ENCODE measurements at places on chromosomes 16 and 17. TPM values are rescaled to one million over a fixed set of nuclear protein-coding genes. Genes with fewer than 3 reads are reported as not detected.
A peak's percentile ranks its signal among the peaks of the same experiment; 100 is the strongest.

The USB1 gene
- total RNA-seq = 32.7 TPM

The AANAT gene
- total RNA-seq = not detected

The SMIM22 gene
- total RNA-seq = 35.2 TPM

The SUZ12 gene
- total RNA-seq = 38.5 TPM

The KIF19 gene
- 3.8 TPM for total RNA-seq

The GNG13 gene
- not detected for total RNA-seq

The ERCC4 gene
- total RNA-seq = 5.8 TPM

The EPOP gene
- 2.1 TPM for total RNA-seq

The ANKFY1 gene
- total RNA-seq = 61.5 TPM

The KRT20 gene
- 0.31 TPM for total RNA-seq

The CD300LG gene
- total RNA-seq = 65.9 TPM

- H3K36me3 ChIP-seq = no peaks in the 10 kb centered on the region
- H3K27me3 ChIP-seq = no peaks in the 10 kb centered on the region
- no peak for DNase-seq
- no peak overlapping the region for H3K4me3 ChIP-seq
- no peak overlapping the region for H3K27ac ChIP-seq
These were observed 8.7 kb upstream of the ZNF594 start for GRCh38 chr17:5200360-5200759.

- DNase-seq = no peak
- H3K4me3 ChIP-seq = no peak overlapping the region
These were observed 11.4 kb upstream of the MLYCD start for GRCh38 chr16:83887564-83887963.

GRCh38 chr17:7969433-7969832 lies 33.0 kb upstream of the GUCY2D start:
- H3K27me3 ChIP-seq = no peaks in the 10 kb centered on the region
- no peak overlapping the region for H3K27ac ChIP-seq
- no peak for DNase-seq
- no peaks in the 10 kb centered on the region for H3K36me3 ChIP-seq

GRCh38 chr16:12900599-12901203 lies 697 bp upstream of the SHISA9 start:
- DNase-seq = peak; percentile 55
- H3K27me3 ChIP-seq = no peaks in the 10 kb centered on the region
- no peaks in the 10 kb centered on the region for H3K36me3 ChIP-seq
- no peaks in the 10 kb centered on the region for H3K4me1 ChIP-seq
- no peak overlapping the region for H3K4me3 ChIP-seq

DNA sequence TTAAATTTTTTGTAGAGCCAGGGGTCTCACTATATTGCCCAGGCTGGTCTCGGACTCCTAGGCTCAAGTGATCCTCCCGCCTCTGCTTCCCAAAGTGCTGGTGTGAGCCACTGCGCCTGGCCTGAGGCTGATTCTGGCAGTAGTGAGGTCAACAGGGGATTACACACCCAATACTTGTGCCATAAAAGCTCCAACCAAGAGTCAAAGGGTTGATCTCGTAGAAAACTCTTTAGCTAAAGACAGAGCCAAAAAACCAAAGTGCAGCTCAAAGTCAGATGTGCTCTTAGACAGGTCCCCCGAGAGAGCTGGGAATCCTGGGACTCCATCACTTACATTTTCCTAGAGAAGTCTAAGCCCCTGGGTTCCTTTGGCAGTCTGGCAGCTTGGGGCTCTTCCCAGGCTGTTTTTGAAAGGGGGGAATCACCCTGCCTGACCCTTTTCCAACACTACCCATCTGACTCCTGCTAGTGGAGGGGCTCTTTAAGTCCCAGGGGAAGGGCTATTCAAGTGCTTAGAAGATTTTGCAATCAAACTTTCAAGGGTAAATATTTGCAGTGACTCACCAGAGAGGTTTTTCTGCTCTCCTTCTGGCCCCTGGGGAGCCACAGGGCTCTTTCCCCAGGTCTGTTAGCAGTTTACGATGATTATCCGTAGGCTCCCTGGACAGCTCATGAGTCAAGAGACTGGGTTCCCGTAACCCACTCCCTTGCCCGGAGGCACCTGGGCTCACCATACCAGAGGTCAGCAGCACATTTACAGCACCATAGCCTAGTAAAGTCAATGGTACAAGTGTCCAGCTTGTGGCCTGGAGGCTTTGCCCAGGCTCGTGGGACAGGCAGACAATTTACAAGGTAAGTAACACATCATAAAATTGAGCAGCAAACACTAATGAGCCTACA lies 408.7 kb downstream of the SLC39A11 start:
- DNase-seq = peak; percentile 82
- H3K4me1 ChIP-seq = peaks cover 14% of the 10 kb centered on the region
- no peaks in the 10 kb centered on the region for H3K27me3 ChIP-seq
- H3K4me3 ChIP-seq = no peak overlapping the region
- H3K27ac ChIP-seq = peak overlapping the region; percentile 68

DNA sequence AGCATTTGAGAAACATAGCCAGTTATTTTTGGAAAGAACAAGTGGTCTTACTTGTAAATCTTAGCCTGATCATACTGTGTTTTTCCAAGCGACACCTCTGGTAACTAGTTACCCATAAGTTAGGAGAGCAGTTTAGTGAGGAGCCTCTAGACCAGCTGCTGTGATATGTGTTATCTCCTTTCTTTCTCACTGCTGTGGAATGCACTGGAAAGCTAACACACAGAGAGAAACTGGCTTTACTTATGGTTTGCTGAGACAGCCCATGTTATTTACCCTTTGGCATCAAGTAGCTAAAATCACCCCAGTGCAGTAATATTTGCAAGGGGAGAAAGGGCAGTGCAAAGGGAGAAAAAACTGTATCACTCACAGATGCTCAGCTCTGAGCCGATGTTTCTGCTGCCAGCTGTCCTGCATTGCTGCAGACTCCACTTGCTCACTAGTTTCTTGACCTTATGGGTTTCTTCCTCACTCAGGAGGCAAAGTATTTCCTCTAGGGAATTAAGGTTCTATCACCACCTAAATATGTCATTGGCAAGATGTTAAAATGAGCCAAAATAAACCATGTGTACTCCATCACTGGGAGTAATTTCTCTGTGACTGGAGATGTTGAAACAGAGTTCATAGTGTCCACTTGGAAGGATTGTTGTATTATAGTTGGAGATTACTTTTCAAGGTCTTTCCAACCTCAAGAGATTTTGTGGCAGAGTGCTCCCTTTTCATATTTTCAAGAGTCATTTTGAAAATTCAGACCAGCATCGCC lies 2.3 kb downstream of the RBFOX1 start:
- no peaks in the 10 kb centered on the region for H3K27me3 ChIP-seq
- no peak overlapping the region for H3K4me3 ChIP-seq
- H3K4me1 ChIP-seq = no peaks in the 10 kb centered on the region
- no peak for DNase-seq

DNA sequence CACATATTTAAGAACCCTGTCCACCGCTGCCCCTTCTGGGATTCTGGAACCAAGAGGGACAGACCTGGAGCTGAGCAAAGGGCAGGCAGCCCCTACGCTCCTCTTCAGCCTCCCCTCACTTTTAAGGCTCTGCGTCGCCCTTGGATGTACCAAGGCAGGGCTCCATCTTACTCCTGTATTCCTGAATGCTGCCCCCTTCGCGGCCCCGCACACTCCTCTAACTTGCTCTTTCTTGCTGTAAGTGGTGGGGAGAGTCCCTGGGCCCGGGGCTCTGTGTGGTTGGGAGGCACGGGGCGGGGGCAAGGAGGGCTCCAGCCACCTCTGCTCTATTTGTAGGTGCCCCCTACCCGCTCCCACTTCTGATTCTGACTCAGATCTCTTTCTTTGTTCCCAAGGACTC lies 1.2 kb downstream of the TNS4 start:
- peaks cover 14% of the 10 kb centered on the region for H3K4me1 ChIP-seq
- no peaks in the 10 kb centered on the region for H3K36me3 ChIP-seq

GRCh38 chr16:54070789-54071343 lies 215.7 kb downstream of the IRX3 start:
- no peak for DNase-seq
- H3K4me3 ChIP-seq = no peak overlapping the region
- no peaks in the 10 kb centered on the region for H3K36me3 ChIP-seq
- H3K27ac ChIP-seq = no peak overlapping the region

DNA sequence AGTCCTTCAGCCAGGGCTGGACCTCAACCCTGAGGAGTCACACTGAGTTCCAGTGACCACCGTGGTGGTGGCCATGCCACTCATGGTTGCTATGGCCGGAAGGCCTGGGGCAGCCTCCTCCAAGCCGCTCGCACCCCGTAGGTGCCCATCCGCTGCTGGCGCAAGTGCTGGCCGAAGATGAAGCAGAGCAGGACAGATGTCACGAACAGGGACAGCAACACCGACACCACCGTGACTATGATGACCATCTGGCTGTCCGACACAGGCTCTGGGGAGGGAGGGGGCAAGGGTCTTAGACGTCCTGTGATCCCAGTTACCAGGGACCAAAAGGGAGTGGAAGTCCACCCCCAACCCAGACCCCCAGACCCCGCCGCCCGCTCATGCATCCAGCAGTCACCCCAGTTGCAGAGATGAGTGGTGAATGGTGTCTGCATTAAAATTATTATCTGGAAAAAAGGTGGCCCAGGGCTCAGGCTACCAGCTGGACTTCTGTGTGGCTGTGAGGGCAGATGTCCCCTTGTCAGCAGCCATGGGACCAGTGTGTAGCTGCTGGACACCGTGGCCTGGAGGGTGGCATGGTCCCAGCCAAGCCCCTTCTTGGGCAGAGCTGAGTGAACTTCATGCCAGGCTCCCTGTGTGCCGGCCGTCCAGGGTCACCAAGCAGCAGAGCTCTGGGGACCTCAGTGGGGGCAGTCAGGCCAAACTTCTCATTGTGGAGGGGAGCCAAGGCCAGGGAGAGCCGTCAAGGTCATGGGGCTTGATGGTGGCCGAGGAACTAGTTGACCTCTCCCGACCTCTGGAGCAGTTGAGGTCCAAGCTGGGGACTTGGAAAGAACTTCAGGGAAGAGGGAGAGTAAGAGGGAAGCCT lies 4.7 kb downstream of the PRR29 start:
- peaks cover 48% of the 10 kb centered on the region for H3K4me1 ChIP-seq
- no peak overlapping the region for H3K4me3 ChIP-seq
- peak; percentile 56 for DNase-seq
- H3K36me3 ChIP-seq = no peaks in the 10 kb centered on the region

- no peak for DNase-seq
- no peaks in the 10 kb centered on the region for H3K36me3 ChIP-seq
- H3K27ac ChIP-seq = no peak overlapping the region
- no peaks in the 10 kb centered on the region for H3K4me1 ChIP-seq
- H3K27me3 ChIP-seq = no peaks in the 10 kb centered on the region
- H3K4me3 ChIP-seq = no peak overlapping the region
These were observed 462.0 kb downstream of the HS3ST3B1 start for GRCh38 chr17:14762736-14763479.

GRCh38 chr17:62880120-62880519 lies 72.0 kb upstream of the MARCHF10 start:
- H3K27ac ChIP-seq = no peak overlapping the region
- H3K4me3 ChIP-seq = no peak overlapping the region
- H3K36me3 ChIP-seq = no peaks in the 10 kb centered on the region
- no peaks in the 10 kb centered on the region for H3K27me3 ChIP-seq
- H3K4me1 ChIP-seq = no peaks in the 10 kb centered on the region

GRCh38 chr17:48553190-48553547 lies 8.3 kb upstream of the HOXB2 start:
- peak overlapping the region; percentile 83 for H3K27ac ChIP-seq
- H3K36me3 ChIP-seq = no peaks in the 10 kb centered on the region
- no peak for DNase-seq
- H3K4me1 ChIP-seq = peaks cover 4% of the 10 kb centered on the region

DNA sequence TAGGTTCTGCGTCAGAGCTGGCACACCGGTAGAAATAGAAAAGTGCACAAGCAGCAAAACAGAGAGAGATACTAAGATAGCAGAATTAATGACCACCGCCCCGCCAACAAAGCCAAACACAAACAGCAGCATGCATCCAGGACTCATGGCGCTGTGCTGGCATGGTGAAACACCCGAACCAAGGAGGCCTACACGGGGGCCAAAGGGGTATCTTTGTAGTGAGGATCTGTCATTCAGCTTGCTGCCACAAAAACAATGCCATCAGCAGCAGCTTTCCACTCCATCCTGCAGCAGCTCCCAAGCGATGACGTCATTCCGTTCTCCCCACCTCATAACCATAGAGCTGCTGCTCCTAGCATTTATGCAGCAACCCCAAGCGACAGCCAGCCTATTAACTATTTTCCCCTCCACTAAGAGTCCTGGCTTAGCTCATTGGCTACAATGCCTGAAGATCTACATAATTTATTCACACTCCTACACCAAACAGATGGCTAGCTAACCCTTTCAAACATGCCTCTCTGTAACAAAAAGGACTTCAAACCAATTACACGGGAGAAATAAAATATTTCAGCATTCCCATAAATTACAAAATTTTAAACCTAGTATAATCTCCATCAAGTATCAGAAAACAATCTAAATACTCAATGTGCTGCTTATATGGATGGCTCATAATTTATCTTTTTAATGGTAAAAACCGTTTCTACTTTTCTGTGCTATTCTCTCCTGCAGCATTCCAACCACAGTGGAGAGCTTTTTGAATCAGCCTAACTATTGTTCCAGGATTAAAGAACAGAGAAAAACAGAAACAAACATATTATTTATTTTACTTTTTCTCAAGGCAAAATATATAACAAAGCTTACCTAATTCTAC lies 73.9 kb downstream of the SPAG9 start:
- peak overlapping the region; percentile 16 for H3K4me3 ChIP-seq
- DNase-seq = no peak
- H3K4me1 ChIP-seq = peaks cover 14% of the 10 kb centered on the region
- no peaks in the 10 kb centered on the region for H3K36me3 ChIP-seq
- H3K27ac ChIP-seq = no peak overlapping the region

GRCh38 chr16:50263060-50263909 lies 3.1 kb upstream of the ADCY7 start:
- peaks cover 34% of the 10 kb centered on the region for H3K4me1 ChIP-seq
- no peaks in the 10 kb centered on the region for H3K36me3 ChIP-seq

GRCh38 chr17:41547921-41548843 lies 20.1 kb upstream of the KRT19 start:
- H3K4me1 ChIP-seq = peaks cover 15% of the 10 kb centered on the region
- peak; percentile 62 for DNase-seq
- H3K4me3 ChIP-seq = peak overlapping the region; percentile 4
- no peaks in the 10 kb centered on the region for H3K27me3 ChIP-seq
- H3K36me3 ChIP-seq = no peaks in the 10 kb centered on the region

- no peaks in the 10 kb centered on the region for H3K27me3 ChIP-seq
- peaks cover 3% of the 10 kb centered on the region for H3K4me1 ChIP-seq
- H3K27ac ChIP-seq = no peak overlapping the region
- DNase-seq = no peak
These were observed 193.9 kb downstream of the SPECC1 start for GRCh38 chr17:20203018-20203417.

- H3K4me1 ChIP-seq = no peaks in the 10 kb centered on the region
- no peaks in the 10 kb centered on the region for H3K27me3 ChIP-seq
- no peak for DNase-seq
- H3K4me3 ChIP-seq = no peak overlapping the region
- H3K36me3 ChIP-seq = peaks cover 43% of the 10 kb centered on the region
These were observed 192.9 kb upstream of the C17orf78 start for GRCh38 chr17:37182786-37183465.

DNA sequence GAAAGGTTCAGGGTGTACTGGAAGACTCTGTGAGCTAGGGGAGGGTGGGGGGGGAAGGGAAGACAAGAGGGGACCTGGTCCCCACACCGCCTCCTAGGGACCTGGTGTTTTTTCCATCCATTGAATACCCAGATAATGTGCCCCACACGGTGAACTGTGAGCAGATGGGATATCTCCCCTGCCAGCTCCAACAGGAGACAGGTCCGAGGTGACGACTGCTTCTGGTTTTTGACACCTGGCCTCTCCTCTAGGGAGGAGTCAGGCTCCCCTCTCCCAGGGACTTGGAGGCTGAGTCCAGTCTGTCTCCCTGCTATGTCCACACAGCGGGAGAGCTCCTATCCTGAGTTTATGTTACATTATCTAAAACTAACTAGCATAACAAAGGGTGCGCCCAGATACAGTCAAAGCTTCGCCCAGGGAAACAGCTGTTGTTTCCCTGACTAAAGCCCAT lies 1.8 kb downstream of the MARVELD3 start:
- H3K4me1 ChIP-seq = peaks cover 12% of the 10 kb centered on the region
- no peak overlapping the region for H3K27ac ChIP-seq
- no peak for DNase-seq
- no peaks in the 10 kb centered on the region for H3K36me3 ChIP-seq
- H3K4me3 ChIP-seq = no peak overlapping the region
